HCT116 (cell line): ENCODE measurements at places on chromosomes 3 and 15.

DNA sequence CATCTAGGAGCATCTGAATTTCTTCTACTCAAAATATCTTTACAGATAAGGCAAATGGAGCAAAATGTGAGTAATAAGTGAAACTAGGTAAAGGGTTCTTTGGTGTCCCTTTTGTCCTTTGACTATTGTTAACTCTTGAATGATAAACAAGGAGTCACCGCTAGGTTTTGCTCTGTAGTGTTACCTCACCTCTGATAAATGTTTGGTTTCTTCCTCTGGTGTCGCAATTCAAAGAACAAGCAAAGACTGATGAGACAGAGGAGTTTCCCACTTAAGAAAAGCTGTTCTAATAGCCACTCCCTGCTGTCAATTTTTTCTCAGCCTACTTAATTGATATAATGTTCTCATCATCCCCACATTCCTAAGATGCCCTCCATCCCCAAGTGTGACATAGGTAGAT is 925.9 kb downstream of the IGSF11 start:
- DNase-seq: no peak

DNA sequence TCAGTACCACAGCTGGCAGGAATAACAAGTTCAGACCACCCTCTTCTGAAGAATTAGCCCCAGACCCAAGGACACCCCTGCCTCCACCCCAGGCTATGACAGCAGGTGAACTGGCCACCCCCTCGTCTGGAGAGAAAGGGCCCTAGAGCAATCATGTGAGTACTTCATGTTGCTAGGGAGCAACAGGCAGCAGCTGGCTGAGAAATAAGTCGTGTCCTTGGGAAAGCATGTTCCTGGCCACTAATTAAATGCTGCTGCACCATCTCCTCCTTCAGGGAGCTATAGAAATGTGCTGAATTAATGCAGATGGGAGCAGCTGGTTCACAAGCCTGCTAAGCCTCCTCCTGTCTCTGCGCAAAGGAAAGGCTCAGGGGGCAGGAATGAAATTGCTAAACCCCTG is 31.5 kb downstream of the MRPS11 start:
- DNase-seq: no peak

DNA sequence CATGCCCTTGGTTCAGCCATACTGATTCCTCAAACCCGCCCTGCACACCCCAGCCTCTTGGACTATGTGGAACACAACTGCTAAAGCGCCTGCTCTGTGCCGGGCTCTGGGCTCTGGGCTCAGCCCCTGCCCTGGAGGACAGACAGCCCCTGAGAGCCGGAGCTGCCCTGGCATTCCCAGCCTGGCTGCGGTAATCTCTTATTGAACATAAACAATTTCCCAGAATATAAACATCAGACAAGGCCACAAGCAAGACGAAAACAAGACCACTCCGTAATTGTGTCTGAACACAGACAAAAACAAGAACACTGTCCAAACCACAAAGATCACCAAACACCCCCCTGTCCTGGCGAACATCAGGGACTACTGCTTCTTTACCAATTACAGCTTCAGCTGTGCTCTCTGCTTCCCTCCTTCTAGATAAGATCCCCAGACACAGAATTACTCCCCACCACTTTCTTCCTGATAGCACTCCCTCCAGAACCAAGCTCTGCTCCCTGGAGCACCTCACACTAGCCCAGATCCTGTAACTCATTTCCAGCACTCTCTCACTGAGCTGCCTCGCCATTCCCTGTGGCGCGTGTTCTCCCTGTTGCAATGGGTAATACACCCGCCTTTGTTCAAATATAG is 57.1 kb upstream of the TLE3 start:
- DNase-seq: no peak

- DNase-seq: no peak
These were observed 50.1 kb downstream of the KLHL25 start for GRCh38 chr15:85744579-85744978.

GRCh38 chr15:49627407-49627877 is 6.6 kb downstream of the DTWD1 start:
- peak; percentile 56 for DNase-seq

DNA sequence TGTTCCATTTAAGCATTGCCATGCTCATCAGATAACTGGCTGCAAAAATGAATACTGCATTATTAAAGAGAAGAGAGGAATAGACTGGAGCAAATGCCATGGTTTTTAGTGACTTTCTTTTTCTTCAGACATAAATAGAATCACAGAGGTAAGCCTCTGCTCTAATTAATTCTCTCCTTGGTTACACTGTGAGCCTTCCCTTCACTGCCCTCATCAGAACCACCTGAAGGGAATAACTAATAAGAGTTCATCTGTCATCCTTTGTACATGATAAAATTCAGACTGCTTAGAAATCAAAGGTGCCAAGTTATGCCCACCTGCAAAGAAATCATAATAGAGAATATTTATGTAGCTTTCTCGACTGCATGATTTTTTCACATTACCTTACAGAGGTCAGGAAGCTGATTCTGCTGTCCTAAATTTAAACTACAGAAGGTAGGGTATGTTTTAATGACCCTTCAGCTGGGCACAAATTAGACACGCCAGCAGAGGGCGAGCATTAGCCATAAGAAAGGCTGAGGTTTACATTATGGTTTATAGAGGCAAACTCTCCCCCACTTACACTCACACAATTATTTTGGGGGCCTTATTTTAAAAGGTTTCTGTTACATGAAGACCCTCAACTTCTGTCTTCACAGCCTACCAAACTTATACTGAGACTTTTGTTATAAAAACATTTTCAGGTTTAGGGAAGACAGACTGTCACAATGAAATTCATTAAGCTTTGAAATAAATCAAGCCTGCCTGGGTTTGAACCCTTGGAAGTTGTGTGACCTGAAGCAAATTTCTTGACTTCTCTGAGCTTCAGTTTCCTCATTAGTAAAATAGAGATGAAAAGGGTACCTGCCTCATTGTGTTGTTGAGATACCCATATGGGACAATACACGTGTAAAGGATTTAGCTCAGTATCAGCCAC is 15.3 kb upstream of the UNC13C start:
- DNase-seq: no peak

GRCh38 chr3:3745693-3746092 is 53.5 kb upstream of the LRRN1 start:
- DNase-seq: no peak
